ENCODE measurements at places on chromosomes 7 and 10.

DNA sequence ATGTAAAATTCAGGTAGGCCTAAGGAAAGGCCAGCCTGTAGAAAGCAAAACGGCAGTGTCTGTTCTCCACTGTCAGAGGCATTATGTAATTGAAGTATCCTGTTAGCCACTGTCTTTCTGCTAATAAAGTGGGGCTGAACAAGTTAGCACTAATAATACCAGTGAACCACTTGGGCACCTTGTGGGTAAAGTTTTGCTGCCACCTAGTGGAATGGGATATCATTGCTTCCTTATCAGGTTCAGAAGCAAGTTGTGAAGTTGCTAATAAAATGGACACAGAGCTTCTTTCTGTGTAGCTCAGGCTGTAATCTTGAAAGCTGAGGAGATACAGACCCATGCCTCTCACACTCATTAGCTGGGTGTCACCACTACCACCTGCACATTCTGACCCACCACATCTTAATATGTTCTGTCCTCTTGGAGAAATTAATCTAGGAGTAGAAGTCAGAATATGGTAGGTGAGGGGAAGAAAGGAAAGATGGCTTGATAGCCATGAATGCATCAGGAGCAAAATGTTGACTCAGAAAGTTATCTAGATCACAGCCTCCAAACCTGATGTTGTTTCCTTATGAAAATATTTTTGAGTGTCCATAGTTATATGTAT lies 175.1 kb downstream of the SEPTIN7 start:
- peak; percentile 21 for DNase-seq

GRCh38 chr10:11003679-11004078 lies 14.0 kb upstream of the CELF2 start:
- no peak for DNase-seq

DNA sequence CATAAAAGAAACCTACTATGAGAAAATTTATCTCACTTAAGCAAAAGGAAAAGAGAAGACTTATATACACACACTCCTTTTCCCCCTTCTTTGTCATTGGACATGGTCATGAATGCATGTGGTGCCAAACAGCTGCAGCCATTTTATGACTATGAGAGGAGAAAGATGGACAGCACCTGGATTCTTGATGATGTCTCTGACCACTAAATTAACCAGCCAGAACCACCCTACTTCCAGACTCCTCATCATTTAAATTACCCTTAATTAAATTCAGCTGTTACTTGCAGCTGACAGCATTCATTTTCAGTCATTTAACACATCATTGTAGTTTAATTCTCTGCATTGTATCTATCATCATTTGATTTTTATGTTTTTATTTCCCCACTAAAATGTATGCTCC lies 379.0 kb upstream of the HPS1 start:
- DNase-seq: no peak

- no peak for DNase-seq
Observed at GRCh38 chr7:34184466-34184865, 279.1 kb downstream of the BMPER start.

- no peak for DNase-seq
Observed at GRCh38 chr10:108358912-108359311, 1194.4 kb upstream of the SORCS1 start.

DNA sequence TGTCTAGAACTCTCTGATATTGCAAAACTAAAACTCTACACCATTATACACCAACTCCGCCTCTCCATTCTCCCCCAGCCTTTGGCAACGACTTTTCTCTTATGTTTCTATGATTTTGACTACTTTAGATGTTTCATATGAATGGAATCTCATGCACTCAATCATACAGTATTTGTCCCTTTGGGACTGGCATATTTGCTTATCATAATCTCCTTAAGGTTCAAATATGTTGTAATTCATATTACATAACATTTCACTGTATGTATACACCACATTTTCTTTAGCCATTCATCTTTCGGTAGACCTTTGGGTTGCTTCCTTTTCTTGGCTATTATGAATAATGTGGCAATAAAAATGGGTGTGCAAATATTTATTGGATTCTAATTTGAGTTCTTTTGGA lies 164.4 kb downstream of the ARL4A start:
- no peak for DNase-seq

- no peak for DNase-seq
Observed at GRCh38 chr7:158369866-158370265, 217.8 kb downstream of the PTPRN2 start.

DNA sequence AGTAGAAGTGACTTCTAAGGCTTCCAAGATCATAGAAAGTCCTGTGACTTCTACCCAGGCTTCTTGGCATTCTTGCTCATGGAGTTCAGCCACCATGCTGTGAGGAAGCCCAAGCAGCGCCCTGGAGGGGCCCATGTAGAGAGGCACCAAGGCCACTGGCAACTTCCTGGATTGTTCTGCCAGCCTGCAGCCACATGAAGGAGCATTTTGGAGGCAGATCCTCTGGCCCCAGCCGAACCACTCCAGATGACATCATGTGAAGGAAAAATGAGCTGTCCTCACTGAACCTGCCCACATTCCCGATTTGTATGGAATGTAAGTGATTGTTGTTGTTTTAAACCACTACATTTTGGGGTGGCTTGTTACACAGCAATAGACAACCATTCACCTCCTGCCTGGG lies 51.5 kb upstream of the MNX1 start:
- no peak for DNase-seq

GRCh38 chr10:132916956-132917666 lies 25.3 kb downstream of the CFAP46 start:
- no peak for DNase-seq

DNA sequence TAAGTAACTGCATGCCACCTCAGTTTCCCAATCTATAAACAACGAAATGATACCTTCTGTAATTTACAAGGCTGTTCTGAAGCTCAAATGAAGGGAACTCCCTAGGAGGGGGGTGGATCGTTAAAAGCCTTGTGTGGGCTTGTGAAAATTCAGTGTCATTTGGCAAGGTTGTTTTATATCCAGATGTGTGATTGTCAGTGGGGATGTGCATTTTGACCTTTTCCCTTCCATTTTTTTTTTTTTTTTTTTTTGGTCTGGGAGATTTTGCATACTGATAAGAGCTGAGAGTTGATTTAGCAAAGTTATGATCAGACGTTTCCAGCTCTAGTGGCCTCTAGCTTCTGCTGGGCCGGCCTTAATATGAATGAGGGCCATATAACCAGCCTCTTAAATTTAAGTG lies 22.8 kb downstream of the CREB5 start:
- DNase-seq: no peak

DNA sequence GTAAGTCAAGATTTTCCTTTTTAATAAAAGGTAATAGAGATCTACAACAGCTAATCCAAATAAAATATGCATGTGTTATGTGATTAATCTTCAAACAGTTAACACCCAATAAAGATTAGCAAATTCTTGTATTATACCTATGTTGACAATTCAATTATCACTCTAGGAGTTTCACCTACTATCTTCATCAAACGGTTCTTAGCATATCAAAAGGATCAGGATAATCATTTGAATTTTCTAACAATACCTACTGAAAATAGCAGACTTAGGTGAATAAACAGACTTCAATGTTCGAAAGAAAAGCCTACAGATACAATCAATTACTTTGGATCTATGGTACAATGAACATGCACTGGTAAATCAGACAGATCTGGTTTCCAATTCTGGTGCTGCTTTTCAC lies 268.3 kb downstream of the CACNA2D1 start:
- no peak for DNase-seq

GRCh38 chr10:37952043-37952755 lies 24.2 kb downstream of the ZNF25 start:
- no peak for DNase-seq

GRCh38 chr10:48556713-48557112 lies 48.2 kb downstream of the ARHGAP22 start:
- DNase-seq: no peak

GRCh38 chr10:24947304-24948097 lies 4.9 kb downstream of the PRTFDC1 start:
- no peak for DNase-seq

- DNase-seq: no peak
Observed at GRCh38 chr7:70408477-70408876, 723.5 kb upstream of the GALNT17 start.

DNA sequence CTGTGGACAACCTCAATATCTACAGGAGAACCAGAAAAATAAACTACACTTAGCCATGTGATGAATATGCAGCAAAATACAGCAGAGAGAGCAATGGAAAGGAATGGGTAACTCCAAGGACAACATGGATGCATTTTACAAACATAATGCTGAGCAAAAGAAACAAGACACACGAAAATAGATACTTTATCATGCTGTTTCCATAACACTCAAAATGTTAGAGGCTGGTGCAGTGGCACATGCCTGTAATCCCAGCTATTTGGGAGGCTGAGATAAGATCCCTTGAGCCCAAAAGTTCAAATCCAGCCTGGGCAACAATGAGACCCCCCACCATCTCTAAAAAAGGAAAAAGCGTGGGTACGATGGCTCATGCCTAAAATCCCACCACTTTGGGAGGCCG lies 8.3 kb downstream of the BCL7B start:
- no peak for DNase-seq

GRCh38 chr7:114158275-114158674 lies 239.5 kb upstream of the PPP1R3A start:
- no peak for DNase-seq

- DNase-seq: no peak
Observed at GRCh38 chr10:94549221-94549620, 3.6 kb downstream of the HELLS start.

DNA sequence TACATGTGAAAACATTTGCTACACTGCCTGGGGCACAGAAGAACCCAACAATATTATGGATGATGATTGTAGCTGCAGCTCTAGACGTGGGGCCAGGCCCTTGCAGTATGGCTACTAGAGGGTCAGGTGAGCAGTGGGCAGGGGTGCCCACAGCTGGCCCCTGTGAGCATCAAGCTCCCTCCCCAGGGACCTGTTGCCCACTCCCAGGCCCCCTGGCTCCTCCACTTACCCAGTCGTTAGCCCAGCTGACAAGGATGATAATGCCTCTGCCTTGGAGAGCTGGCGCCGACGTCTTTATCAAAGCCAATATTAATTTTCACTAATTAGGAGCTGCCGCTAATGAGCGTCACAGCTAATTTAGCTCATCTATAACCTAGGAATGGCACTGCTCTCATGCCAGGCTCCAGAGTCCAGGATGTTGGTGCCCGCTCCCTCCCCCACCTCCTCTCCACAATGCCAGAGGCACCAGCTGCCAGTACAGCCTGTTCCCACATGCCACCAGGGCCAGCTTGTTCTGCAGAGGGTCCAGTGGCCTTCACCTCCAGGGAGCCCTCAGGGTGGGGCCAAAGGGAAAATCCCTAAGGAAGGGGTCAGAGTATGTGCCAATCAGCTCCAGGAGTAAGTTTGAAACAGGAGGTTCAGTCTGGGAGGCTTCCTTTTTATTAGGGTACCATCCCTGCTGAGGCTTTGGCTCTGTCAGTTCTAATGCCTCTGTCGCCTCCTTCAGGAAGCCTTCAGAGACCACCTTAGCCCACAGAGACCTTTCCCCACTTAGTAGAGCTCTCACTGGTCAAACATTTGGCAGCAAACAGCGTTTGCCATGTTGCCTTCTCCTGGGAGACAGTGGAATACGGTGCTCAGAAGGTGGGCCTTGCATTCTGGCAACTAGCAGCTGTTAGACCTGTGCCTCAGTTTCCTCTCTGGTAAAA lies 77.2 kb downstream of the CDH23 start:
- DNase-seq: no peak
